ENCODE measurements at places on chromosomes 16 and 17.

DNA sequence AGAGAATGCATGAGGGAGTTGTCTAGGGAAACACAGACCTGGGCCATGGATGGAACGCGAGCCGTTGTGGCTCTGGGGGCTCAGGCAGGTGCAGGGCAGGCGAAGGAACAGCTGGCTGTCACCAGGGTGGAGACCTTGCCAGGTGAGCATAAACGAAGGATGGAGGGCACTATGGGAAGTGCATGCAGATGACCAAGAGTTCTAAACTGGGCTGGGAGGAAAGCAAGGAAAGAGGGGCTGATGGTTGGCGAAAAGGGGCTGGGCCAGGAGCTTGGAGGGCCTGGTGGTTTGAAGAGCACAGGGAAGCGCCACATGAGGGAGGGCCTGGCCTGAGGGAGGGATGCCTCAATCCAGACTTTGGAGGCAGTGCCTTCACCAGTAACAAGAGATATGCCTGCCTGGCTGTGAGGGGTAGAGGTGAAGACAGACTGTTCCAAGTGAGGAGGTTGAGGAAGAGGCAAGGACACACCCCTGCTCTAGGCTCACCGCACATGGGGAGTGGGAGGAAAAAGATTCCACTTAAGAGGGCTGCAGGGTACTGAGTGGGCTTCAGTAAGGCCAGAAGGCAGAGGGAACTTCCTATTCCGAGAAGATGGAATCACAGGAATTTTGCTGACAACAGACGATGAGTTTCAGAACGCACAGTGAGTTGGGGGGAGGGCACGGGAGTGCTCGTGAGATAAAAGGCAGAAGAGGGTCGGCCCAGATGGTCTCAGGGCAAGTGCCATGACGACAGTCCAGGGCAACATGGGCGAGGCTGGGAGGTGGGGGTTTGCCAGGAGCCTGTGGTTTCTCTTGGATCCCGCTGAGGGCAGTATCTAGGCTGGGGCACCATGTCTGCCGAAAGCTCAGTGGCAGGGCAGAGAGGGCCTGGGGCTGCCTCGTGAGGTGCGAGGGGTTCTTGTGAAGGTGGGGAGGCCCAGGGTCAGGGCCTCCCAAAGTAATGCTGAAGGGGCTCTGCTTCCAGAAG, 20.6 kb downstream of the B9D1 start:
- DNase-seq: peak; percentile 25

DNA sequence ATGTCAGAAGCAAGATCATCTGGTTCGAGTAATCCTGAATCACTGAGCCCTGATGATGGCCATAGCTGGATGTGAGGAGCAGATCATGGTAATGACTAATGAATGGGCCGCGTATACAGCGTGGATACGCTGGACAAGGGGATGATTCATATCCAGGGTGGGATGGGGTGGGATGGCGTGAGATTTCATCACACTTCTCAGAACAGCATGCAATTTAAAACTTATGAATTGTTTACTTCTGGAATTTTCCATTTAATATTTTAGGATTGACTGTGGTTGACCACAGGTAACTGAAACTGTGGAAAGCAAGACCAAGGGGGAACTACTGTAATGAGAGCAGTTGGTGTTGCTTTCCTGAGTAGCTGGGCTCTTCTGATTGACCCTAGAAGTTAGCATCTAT, 225.5 kb downstream of the STX8 start:
- DNase-seq: no peak

GRCh38 chr17:45819632-45820031, 25.0 kb upstream of the SPPL2C start:
- no peak for DNase-seq

DNA sequence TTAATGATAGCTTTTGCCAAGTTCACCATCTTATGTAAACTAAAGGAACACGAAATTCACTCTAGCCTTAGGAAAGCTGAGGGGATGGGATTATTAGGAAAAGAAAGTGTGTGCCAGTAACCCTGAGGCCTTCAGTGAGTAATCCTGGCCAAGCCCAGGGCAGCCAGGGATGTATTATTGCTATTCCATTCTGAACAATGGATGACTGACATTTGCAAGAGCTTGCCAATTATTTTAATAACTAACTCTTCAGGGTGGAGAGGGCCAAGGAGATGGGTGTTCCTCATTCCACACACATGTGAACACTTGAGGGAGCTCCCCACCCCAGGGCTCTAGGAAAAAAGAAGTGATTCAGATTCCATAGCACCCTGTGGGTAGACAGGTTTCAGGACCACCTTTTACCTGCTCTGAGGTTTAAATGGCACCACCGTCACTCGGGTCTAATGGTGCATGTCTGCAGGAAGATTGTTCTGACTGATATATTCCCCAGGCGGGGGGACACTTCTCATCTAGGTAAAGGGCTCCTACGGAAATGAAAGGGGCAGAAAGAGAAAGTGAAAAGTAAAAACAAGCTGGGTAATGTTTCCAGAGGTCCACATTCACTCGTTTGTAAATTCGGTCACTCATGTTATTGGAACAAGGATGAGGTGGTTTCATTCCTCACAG, 41.5 kb downstream of the TK2 start:
- DNase-seq: no peak

- DNase-seq: no peak
These were observed 9.7 kb downstream of the TMC6 start for GRCh38 chr17:78118801-78119241.

DNA sequence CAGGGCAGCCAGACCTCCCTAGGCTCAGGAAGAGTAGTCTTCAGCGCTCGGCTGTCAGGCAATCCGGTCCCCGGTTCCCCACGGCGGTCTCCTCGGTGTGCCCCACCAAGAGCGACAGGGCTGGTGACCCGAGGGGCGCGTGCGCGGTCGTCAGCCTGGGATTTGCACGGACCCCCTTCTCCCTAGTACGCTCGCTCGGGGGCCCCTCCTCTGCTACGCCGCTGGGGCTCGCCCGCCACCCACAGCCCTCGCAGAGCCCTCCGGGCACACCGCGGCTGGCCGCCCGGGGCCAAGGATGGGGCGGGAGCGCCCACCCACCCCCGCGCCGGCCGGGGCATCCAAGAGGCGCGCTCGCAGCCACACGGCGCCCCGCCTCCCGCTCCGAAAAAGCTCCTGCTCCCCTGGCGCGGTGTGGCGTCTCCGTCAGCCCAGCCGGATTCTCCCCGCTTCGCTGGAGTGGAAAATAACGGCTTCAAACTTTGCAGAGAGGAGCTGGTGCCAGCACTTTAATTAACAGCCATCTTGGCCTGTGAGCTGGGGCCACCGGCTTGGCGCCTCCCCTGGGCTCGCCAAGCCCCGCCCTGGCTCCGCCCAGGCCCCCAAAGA, 2.1 kb upstream of the C1QL1 start:
- DNase-seq: peak; percentile 51

DNA sequence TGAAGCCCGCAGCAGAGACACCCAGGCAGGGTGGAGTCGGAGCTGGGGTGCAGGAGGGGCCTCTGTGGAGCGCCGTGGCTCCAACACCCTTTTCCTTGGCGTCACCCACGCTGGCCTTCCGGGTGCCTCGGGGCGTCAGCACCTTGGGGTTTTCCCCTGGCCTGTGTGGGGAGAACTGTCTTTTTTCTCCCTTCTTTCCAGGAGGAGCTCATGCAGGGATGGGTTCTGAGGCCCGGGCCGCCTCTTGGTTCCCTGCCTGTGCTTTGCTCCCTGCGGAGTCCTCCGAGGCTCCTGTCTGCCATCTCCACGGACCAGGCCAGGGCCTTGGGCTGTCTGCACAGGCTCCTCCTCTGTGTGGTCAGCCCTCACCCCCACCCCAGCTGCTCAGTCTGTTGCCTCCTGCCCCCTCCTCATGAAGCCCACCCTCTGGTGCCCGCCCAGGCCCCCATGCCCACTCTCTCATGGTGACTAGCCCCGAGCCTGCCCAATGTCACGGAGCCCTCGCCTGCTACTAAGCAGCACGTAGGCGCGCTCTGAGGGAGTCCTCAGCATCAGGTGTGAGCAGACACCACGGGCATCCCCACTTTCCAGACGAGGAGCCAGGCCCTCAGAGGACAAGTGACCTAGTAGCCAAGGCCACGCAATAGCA, 5.0 kb downstream of the KATNB1 start:
- no peak for DNase-seq

- peak; percentile 34 for DNase-seq
These were observed 1.2 kb downstream of the ASGR1 start for GRCh38 chr17:7177954-7178477.

DNA sequence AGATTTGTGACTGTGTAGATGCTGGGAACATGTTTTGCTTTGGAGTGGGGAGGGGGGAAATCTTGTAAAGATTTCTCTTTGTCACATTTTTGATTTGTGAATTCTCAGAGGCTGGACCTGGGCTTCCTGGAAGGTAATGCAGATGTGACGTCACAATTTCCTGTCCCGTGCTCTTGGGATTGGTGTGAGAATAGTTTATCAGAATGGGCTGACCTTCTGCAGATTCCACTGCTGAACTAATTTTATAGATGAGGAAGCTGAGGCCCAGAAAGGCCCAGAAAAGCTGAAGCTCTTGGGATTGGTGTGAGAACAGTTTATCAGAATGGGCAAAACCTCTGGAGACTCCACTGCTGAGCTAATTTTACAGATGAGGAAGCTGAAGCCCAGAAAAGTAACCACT, 34.0 kb downstream of the HS3ST3B1 start:
- DNase-seq: no peak

GRCh38 chr16:86090461-86091170, 191.7 kb downstream of the IRF8 start:
- DNase-seq: no peak

DNA sequence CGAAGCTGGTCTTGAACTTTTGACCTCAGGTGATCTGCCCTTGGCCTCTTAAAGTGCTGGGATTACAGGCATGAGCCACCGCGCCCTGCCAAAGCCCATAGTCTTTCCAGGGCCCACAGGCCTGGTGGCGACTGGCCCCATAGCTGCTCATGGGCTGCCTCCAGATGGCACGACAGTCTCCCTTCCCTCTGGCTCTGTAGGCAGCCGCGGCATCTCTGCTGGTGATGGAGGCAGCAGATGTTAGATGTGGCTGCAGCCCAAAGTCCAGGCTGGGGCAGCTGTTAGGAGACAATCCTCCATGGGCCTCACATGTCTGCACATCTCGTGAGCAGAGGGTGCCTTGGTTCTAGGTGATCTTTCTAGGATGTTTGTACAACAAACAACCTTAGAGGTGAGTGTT, 69.7 kb upstream of the DNAJA2 start:
- DNase-seq: no peak

GRCh38 chr16:47699106-47699505, 238.0 kb downstream of the PHKB start:
- DNase-seq: no peak

DNA sequence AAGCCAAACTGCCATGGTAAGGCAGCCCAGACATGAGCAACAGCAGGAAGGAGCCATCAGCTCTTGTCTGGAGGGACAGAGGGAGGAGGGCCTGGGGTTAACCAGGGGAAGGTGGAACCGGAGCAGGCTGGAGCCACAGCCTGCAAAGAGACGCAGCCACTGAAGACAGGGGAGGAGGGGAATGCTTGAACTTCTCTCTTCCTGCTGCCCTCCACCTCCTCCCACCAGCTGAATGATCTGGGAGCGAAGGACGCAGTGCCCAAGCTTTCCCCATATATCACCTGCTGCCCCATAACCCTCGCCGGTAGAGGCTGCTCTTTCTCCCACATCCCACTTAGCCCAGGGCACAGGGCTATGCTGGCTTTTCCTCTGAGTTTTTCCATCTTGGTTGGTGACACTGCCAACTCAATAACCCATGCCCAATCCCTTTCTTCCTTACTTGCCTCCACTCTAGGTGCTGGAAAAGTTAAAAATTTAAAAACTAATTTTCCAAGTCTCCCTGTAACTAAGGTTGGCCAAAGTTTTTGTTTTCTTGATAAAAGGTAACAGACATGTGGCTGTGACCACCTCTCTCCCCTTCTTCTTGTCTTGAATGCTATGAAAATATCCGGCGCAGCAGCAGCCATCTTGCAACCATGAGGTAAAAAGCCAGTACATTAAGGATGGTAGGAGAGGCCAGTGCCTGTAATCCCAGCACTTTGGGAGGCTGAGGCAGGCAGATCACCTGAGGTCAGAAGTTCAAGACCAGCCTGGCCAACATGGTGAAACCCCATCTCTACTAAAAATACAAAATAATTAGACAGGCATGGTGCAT, 21.8 kb upstream of the CACNG4 start:
- DNase-seq: no peak

DNA sequence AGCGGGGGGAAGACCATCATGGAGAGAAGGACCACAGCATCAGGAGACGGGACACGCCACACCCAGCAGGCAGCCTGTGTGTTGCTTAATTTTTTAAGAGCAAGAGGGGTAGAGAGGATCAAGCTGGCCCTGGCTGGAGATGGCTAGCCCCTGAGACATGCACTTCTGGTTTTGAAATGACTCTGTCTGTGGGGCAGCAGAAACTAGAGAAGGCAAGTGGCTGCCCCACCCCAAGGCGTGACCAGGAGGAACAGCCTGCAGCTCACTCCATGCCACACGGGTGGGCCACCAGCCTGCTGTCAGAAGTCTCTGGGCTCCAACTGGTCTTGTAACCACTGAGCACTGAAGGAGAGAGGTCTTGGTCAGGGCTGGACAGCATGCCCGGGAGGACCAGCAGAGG, 75.5 kb downstream of the SOCS1 start:
- DNase-seq: no peak

- peak; percentile 42 for DNase-seq
These were observed 622 bp downstream of the GPRC5B start for GRCh38 chr16:19883966-19884485.

- no peak for DNase-seq
These were observed 6.3 kb upstream of the PRKAR1A start for GRCh38 chr17:68505951-68506350.

DNA sequence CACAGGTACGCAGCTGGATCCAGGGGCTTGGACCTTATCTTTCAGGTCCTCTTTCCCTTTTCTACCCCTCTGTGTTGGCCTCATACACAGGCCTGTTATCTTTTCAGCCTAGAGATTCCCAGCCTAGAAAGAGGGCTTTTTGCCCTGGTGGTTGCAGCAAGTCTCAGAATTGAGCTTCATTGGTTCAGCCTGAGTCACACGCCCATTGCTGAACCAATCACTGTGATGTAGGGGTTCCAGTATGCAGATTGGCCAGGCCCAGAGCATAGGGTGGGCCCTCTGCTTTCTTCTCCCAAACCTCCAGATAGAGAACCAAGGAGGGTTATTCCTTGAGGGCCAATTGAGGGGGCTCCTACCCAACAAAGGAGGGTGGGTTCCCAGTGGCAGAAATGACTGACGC, 32.8 kb downstream of the GPT2 start:
- no peak for DNase-seq
